Urinary bladder (tissue), 4 donors: ENCODE measurements at places on chromosomes 6 and 20. TPM values are rescaled to one million over a fixed set of nuclear protein-coding genes. Genes with fewer than 3 reads are reported as not detected.

- no peak for DNase-seq
Measured at GRCh38 chr20:21739682-21740081, 34.2 kb downstream of the PAX1 start.

GRCh38 chr6:163183806-163184205, 230.7 kb upstream of the QKI start:
- DNase-seq = no peak

GRCh38 chr6:144723431-144723830, 438.3 kb downstream of the UTRN start:
- no peak for DNase-seq

DNA sequence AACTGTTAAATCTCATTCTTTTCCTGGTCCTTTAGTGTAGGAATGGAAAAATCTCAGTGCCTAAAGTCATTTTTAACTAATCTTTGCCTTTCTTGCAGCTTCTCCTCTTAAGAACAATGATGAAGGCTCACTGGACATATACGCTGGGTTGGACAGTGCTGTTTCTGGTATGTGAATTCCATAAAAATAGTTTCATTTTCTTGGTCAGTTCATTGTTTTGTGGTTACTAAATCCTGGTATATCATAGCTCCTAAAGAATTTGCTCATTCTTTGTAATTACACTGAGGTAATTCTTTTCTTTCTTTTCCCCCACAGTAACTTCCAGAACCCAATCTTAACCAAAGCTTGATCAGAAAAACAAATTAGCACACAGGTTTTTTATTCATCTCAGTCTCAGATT, 23.4 kb downstream of the CASP8AP2 start:
- no peak for DNase-seq

- DNase-seq = no peak
Measured at GRCh38 chr6:142871910-142872331, 73.1 kb downstream of the HIVEP2 start.

CST5 gene
- total RNA-seq = not detected

DNA sequence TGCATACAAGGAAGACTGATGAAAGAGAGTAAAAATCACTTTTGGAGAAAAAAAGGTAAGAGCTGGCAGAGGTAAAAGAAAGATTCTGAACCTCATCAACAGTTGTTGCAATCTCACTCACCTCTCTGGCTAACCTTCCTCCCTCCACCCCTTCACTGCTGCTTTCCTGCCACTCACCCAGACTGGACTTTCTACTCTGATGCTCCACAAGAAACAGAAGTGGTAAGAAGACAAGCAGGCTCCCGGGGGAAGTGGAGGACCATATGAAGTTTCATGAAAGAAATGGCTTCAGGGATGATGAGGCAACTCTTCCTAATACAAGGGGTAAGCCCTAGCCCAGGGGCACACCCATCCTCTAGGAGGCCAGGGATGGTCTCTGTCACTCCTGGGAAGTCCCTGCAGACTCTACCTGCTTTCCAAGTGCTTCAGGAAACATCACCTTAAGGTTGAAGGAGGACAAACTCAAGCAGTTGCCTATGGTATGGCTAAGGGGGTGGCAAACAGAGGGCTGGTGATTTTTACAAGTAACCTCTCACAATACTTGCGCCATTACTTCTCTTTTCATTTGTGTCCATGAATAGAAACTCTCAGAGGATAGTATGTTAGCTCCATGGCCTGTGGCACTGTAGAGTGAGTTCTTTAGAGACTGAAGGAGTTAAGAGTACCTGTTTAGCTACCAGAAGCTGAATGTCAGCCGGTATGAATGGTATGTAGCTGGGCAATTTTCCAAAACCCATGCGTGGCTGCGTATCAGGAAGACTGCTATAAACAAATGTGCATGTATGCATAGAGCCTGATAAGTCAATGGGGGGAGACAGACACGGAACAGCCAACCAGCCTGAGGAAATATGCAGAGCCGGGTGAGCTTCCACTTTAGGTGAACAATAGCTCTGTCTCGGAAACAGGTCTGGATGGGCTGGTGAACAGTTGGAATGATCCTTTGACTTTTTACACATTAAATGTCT, 112.0 kb downstream of the BACH2 start:
- DNase-seq = peak; percentile 62

MROH8 gene
- total RNA-seq = 6.3 TPM

GRCh38 chr6:57180596-57180995, 8.5 kb downstream of the BAG2 start:
- no peak for DNase-seq

NFKBIE gene
- total RNA-seq = 2.6 TPM

CALHM6 gene
- 9.5 TPM for total RNA-seq

DNA sequence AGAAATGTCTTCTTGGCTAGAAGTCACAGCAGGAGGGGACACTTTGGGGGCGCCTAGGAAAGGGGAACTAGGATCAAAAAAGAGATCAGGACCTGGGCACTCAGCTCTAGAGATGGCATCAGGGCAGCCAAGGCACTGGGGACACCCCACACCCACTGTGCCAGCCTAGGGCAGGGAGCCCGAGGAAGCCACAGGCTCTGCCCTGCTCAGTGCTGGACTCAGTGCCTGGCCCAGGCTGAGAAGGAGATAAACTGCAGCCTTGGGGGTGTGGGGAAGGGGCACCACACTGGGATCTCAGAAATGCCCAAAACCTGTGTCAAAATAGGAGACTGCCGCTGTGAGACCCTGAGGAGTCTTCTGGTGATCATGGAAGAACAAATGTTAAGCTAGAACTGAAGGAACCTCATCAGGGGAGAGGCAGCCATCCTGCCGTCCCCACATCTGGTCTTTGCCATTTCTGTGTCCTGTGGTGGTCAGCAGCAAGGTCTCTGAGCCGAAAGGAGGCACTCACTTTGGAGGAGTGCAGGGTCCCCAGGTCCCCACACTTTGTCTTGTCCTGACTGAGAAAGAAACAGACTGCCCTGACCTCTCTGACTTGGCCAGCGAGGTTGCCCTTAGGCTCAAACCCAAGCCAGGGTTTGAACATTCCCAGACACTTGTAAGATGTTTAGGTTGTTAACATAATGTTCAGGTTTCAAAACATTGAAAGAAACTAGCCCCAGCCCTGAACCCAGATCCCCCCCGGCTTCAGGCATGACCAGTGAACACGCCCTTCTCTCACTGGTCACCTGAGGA, 2.3 kb downstream of the ARFRP1 start:
- DNase-seq = no peak

UFL1 gene
- total RNA-seq = 60.2 TPM

GRCh38 chr20:13325033-13325432, 104.0 kb downstream of the ISM1 start:
- no peak for DNase-seq

GRCh38 chr20:24767623-24768100, 181.4 kb upstream of the CST7 start:
- no peak for DNase-seq

- no peak for DNase-seq
Measured at GRCh38 chr6:10880366-10880765, 1.5 kb downstream of the GCM2 start.
